ENCODE measurements at places on chromosomes 16 and 17.

DNA sequence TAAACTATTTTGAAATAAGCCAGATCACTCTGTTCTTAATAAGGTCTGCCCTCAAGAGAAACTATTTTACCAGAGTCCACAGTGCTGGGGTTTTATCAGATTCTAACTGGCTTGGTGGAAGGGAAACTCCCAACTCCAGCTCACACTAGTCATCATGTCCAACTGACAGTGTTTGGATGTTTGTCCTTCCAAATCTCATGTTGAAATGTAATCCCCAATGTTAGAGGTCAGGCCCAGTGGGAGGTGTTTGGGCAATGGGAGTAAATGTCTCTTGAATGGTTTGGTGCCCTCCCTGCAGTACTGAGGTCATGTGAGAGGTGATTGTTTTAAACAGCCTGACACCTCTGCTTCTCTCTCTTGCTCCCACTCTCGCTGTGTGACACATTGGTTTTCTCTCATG, 1301.0 kb upstream of the CDH8 start:
- no peak for DNase-seq

- DNase-seq, result peak; percentile 4
These were observed 1.0 kb downstream of the RNF166 start for GRCh38 chr16:88705076-88705684.

DNA sequence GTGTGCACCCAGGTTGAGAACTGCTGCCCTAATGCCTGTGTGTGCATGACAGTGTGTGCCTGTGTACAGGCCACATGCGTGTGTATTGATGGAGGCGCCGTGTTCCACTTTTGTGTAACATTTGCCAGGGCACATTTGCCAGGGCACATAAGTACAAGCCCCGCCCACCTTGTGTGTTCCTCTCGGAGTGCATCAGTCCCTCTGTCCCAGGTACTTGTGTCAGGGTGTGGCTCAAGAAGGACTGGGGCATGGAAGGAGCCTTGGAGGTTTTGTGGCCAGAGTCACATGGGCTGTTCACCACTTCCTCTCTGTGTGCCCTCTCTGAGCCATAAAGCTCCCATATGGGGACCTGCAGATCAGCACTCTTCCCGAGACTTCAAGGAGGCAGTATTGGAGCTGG, 73.9 kb downstream of the MRM1 start:
- DNase-seq, result no peak

DNA sequence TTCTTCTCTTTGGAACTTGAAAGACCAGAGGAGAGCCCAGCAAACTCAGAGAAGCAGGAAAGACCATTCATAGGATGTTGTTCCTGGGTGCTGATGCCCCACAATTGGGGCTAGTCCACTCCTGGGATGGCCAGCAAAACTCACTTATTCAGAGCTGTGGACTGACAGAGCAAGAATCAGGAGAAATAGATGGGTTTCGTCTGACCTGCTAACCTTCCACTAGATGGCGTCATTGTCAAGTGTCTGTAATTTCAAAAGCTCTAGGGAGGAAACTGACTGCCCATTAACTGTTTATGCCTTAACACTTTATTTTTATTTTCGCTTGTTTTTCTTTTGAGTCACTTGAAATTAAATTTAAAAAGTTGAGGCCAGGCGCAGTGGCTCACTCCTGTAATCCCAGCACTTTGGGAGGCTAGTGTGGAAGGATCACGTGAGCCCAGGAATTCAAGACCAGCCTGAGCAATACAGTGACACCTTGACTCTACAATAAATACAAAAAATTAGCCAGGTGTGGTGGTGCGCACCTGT, 28.7 kb upstream of the MILR1 start:
- peak; percentile 47 for DNase-seq

Data from GF-D8 (cell line).